A549 (cell line): ENCODE measurements at places on chromosomes 11 and 22. TPM values are rescaled to one million over a fixed set of nuclear protein-coding genes. Genes with fewer than 3 reads are reported as not detected.

GRCh38 chr22:38006906-38007305 lies 22.6 kb upstream of the SOX10 start:
- DNase-seq: no peak

GRCh38 chr11:128725630-128726319 lies 31.9 kb downstream of the FLI1 start:
- no peak for DNase-seq

GRCh38 chr11:125245299-125245698 lies 80.7 kb downstream of the PKNOX2 start:
- no peak for DNase-seq

DNA sequence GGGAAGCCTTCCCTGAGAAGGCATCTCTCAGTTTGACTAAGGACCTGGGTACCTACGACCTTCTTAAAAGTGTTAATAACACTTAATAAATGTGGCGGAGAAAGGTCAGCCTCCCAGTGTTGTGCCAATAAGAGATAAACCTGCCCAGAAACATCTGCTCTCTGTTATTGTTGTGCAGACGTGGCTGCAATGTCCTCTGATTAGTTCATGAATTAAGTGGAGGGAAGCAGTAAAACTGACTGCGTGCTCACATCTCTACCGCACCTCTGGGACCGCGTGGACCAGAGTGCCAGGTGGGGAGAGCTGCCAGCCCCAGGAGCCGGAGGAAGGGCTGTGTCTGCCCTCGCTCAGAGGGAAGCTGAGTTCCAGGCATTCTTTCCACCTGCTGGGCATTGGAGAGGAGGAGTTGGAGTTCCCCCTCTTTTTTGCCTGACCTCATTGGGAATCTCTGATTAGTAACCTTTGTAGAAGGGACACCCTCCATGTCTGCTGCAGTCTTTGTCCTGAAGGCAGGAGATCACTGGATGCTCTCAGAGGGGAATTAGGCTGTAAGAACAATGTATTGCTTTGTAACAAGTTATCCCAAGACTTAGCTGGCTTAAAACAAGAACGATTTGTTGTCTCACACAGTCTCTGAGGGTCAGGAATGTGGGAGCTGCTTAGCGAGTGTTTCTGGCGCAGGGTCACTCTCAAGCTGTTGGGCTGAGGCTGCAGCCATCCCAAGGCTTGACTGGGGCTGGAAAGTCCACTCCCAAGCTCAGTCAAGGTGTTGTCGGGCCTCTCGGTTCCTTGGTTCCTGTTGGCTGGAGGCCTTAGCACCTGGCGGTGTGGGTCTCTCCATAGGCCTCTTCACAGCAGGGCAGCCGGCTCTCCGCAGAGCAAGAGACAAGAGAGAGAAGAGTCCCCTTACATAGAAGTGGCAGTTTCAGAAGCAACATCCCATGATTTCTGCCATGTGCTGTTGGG lies 247.6 kb upstream of the TBCEL start:
- no peak for DNase-seq

GRCh38 chr11:124762105-124762623 lies at the start of gene ESAM:
ESAM (minus strand) TSS chr11:124762290; CDS start chr11:124762154, 136 bp downstream.
- peak; percentile 17 for DNase-seq

The NLRP10 gene
- polyA plus RNA-seq: not detected in 3 replicates

The RAB36 gene
- polyA plus RNA-seq: 4.0 to 4.7 TPM (median 4.5 TPM) in 3 replicates

The DCPS gene
- 17.0 to 17.9 TPM (median 17.8 TPM) in 3 replicates for polyA plus RNA-seq
